ENCODE measurements at places on chromosomes 7 and 10.

- DNase-seq: no peak
Measured at GRCh38 chr10:132136689-132137088, 50.1 kb upstream of the DPYSL4 start.

DNA sequence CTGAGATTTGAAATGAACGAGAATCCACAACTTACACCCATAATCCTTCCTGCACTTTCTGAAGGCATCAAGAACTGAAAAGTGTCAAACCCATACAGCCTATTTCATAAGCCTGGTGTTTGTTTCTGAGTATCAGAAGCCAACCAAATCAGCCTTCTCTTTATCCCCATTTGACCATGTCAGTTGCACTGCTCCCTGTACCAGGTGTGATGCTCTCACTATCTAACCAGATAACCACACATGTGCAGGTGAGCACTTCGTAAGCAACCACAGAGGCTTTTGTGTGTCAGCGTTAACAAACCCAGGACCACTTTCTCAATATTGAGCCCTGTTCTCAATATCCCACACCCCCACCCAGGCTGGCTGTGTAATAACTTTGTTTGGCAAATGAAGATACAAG is 114.4 kb downstream of the DOCK4 start:
- no peak for DNase-seq

DNA sequence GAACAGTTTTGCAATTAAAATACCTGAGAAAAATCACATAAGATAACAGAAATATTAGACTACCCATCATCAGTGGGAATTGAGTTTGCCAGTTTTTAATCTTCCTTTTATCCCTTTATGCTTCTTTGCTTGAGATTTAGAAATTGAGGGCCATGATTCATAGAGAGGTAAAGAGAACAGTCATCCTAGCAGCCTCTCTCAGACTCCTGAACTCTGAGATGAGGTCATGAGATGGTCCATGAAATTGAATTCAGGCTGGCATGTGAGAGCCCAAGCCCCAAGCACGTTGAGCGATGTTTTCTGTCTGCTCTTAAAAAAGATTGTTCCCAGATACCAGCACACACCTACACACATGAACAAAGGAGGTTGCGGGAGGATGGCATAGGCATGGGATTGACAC is 91.1 kb downstream of the CREB5 start:
- no peak for DNase-seq

DNA sequence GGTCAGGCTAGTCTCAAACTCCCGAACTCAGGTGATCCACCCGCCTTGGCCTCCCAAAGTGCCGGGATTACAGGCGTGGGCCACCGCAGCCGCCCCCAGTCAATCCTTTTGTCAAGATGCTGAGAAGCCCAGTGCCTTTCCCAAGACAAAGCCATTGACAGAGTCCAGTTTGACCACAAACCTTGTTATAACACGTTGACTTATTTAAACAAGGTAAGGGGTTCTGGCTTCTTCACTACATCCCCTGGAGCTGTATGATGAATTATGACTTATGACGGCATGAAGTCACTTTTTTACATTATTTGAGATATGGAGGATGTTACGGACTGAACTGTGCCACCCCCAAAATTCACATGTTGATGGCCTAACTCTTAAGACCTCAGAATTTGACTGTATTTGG is 5.8 kb upstream of the SEC61G start:
- DNase-seq: no peak

DNA sequence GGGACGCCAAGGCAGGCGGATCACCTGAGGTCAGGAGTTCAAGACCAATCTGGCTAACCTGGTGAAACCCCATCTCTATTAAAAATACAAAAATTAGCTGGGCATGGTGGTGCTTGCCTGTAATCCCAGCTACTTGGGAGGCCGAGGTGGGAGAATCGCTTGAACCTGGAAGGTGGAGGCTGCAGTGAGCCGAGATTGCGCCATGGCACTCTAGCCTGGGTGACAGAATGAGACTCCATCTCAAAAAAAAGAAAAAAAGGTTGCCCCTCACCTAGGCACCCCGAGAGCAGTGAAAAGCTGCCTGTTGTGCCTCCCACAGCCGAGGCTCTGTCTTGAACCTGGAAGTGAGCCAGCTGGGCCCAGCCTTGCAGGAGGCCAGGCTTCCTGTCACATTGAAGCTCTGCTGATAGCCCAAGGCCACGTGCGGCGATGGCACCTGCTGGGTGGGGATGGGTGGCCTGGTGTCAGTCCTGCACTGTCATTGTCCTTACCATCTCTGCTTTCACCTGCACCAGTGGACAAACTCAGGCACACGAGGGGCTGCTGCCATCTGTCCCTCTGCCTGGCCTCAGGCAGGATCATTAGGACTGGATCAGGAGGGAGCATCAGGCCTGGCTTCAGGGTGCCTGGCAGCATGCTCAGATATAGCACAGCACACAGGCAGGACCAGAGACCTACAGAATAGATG is 37.8 kb downstream of the DNAJB12 start:
- no peak for DNase-seq

DNA sequence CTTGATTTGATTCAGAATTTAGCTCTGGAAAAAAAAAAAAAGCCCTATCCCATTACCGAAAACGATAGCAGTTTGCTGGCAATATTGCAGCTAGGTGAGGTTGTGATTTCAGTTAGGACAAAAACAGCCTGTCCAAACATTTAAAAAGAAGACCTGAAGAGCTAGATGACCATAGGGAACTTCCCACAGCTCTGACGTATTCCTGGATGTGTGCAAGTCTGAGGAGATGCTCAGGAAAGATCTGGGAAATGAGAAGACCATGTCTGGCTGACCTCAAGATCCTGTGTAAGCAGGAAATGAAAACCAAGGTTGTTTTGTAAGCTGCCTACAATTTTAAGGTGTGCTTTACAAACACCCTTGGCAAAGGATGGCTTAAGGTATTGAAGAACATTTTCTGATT is 88.7 kb downstream of the RAMP3 start:
- no peak for DNase-seq

DNA sequence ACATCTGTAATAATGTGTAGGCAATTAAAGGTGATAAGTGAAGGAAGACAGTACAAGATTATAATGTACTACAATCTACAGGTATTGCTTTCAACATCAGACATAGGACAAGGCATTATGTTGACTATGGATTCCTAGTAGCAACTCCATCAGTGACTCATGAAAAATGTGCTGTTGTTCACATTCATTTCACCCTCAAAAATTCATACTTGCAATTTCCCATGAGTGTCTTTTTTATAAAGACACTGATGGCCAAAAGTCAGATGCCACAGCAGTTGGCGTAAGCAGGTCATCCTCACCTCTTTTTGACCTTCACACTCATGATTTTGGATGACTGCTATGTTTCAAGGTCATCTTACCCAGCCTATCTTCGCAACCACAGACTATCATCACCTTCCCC is 100.0 kb upstream of the AMPH start:
- DNase-seq: no peak

DNA sequence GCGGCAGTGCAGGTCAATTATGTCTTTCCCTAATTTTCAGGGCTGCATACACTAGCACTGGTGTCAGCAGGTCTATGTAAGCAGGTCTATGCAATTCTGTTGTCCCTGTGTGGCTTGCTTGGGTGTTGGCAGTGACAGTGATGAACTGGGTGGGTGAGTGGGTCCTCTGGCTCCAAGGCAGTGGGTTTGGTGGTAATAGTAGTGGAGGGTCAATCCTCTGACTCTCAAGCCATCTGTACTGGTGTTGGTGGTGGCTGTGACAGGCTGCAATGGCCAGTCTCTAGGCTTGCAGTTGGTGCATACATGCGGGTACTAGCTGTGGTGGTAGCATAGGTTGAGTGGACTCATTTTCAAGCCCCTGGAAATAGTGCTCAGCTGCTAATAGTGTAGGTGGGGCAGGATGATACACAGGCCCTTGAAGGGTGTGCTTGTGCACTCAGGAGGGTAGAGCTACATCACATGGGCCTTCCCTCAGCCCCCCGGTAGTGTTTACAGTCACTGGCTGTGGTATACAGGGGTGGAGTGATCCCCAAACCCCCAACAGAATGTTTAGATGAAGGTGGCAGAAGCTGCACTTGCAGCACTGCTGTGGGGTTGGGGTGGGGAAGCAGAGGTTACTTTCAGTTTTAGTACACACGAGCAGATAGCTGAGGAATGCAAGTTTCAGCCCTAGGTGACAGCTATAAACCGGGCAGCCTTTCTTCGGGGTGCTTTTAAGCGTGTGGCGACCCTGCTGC is 331.3 kb downstream of the PCDH15 start:
- DNase-seq: no peak

GRCh38 chr10:5595994-5596471 is 70.4 kb downstream of the ASB13 start:
- no peak for DNase-seq

DNA sequence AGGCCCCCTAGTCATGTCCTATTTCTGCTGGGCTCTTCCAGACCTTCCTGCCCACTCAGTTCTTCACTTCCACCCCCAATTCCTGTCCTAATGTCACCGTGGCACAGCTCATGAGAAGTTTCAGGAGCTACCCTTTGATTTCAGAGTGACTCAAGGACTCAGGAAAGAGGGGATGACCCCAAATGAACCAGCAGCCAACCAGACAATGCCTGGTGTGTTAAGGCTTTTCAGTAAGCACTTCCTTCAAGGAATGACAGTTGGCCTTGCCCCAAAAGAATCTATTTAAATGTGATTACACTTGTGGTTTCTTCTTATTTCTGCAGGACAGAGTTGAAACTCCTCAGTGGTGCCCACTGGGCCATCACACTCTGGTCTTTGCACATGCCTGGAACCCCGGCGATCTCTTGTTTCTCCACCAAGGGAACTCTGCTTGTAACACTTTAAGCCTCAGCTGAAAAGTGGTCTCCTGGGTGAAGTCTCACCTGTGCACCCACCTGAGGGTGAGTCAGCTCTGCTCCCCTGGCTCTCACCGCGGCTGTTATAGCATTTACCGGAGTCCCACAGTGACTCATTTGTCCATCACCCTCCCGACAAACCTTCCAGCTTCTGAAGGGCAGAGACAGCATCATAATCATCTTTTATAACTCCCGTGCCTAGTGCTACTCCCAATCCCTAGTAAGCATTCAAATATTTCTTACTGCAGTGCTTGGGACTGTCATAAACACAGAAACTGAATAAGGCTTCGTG is 123.0 kb upstream of the SVIL start:
- no peak for DNase-seq

- no peak for DNase-seq
Measured at GRCh38 chr7:124915242-124915641, 14.4 kb downstream of the POT1 start.

DNA sequence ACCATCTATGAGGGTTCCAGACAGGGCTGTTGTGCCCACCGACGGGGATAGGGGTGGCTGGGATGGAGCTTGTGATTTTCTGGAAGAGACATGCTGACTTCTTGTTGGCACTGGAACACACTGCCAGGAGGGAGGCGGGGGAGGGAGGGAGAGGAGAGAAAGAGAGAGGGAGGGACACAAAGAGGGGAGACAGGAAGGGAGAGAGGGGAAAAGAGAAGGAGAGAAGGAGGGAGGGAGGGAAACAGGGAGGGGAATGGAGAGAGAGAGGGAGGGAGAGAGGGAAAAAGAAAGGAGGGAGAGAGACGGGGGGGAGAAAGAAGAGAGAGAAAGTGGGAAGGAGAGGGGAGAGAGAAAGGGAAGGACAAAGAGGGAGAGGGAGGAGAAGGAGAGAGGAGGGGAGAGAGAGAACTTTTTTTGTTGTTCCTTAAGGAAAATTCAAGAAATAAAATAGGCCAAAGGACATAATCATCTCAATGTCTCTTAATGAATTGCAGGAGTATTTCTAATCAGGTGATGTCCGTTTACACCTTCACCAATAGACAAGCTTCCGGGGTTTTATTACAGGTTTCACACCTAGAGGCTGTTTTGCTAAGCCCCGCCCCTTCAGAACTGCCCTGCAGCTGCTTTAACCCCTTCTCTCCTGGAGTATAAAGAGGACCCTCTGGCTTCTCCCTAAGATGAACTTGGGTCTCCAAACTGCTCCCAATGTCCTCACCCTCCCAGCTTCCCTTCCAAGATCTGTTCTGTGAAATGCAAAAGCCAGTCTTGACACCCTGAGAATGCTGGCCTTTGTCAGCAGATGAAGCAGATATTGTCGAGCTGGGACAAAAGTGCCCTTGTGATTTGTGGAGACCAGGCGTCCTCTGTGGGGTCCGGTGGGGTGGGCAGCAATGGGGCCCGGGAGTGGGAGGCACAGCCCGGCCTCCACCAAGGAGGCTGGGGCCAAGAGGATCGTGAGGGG is 82.0 kb upstream of the GTF2IRD1 start:
- no peak for DNase-seq

GRCh38 chr10:124423813-124424212 is 5.1 kb upstream of the OAT start:
- DNase-seq: no peak

- no peak for DNase-seq
Measured at GRCh38 chr7:119647286-119647685, 625.7 kb upstream of the KCND2 start.

DNA sequence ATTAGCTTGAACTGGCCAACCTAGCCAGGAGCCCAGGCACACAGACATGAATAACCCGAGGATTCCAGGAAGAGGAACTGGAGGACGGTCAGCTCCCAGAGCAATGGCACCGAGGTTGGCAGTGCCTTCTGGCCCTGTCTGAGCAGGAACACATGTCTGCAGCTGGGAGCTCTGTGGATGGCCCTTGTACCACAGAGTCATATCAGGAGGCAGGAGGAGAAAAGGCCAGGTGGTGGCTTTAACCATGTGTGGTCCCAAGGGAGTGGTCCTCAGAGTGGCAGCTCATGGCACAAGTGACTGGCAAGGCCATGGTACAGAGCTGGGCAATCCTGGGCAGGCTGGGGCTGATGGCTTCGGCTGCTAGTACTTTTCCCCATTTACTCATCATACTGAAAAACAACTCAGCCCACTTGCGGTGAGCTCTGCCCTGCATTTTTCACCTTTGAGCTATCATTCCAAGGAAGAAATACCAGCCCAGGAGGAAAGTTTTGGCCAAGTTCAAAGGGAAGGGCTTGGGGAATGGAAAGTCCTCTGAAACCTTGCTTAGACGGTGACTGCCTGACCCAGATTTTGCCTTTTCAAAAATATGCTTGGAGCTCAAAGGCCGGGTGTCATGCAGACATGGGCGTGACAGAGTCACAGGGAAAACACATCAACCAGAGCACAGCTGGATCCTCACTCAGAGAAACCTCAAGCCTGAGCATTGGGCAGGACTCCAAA is 25.7 kb upstream of the LOXL4 start:
- no peak for DNase-seq

GRCh38 chr7:68821846-68822245 is 776.4 kb upstream of the AUTS2 start:
- no peak for DNase-seq

DNA sequence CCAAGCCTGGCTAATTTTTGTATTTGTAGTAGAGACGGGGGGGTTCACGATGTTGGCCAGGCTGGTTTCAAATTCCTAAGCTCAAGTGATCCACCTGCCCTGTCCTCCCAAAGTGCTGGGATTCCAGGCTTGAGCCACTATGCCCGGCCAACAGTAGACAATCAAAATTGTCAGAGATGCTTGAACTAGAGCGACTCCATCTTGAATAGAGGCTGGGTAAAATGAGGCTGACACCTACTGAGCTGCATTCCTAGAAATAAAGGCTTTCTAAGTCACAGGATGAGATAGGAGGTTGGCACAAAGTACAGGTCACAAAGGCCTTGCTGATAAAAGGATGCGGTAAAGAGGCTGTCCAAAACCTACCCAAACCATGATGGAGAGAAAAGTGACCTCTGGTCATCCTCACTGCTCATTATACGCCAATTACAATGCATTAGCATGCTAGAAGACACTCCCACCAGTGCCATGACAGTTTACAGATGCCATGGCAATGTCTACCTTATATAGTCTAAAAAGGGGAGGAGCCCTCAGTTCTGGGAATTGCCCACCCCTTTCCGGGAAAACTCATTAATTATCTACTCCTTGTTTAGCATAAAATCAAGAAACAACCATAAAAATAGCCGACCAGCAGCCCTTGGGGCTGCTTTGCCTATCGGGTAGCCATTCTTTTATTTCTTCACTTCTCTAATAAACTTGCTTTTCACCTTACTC is 134.5 kb downstream of the BAMBI start:
- DNase-seq: no peak

- no peak for DNase-seq
Measured at GRCh38 chr7:32042900-32043299, 27.3 kb downstream of the PDE1C start.
